ENCODE measurements at places on chromosomes 1 and 21.
A peak's percentile ranks its signal among the peaks of the same experiment; 100 is the strongest.

DNA sequence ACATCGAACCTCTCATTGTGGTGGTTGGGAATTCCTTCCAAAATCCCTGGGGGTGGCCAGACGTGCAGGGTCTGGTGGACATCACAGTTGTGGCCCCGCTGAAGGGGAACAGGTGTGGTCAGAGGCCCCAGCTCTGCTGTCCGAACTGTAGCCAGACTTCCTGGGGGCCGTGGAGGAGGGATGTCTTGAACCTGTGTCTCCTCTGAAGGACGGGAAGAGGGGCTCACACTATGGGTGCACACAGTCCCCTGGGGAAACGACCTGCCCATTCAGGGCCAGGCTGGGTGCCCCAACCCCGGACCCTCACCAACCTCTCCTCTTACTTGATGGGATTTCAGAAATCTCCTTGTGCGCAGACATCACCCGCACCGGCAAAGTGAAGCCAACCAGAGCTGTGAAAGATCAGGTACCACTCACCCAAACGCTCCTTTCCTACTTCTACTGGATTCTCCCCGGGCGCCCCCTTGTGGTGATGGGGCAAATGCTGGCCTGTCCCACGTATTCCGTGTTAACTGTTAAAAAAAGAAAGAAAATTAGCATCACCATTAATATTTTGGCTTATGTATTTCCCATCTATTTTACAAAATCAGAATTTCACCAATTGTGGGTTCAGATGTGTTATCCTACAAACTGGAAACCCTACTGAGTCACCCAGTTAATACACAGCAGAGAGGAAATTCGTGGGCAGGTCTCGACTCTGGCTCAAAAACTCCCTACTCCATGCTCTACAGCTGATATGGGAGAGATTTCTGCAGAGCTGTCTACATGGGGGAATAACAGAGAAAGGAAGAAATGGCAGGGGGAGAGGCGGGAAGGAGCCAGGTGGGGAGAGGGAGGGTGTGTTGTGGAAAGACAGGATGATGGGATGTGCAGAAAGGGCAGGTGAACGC is 28.1 kb downstream of the PADI4 start:
- H3K27me3 ChIP-seq: no peaks in the 10 kb centered on the region
- H3K27ac ChIP-seq: no peak overlapping the region
- no peak overlapping the region for H3K4me3 ChIP-seq
- H3K4me1 ChIP-seq: no peaks in the 10 kb centered on the region
- H3K36me3 ChIP-seq: no peaks in the 10 kb centered on the region

GRCh38 chr21:40678681-40679284 is 168.2 kb downstream of the DSCAM start:
- H3K4me3 ChIP-seq: no peak overlapping the region
- no peak overlapping the region for H3K27ac ChIP-seq
- H3K36me3 ChIP-seq: no peaks in the 10 kb centered on the region
- H3K27me3 ChIP-seq: no peaks in the 10 kb centered on the region
- DNase-seq: no peak

DNA sequence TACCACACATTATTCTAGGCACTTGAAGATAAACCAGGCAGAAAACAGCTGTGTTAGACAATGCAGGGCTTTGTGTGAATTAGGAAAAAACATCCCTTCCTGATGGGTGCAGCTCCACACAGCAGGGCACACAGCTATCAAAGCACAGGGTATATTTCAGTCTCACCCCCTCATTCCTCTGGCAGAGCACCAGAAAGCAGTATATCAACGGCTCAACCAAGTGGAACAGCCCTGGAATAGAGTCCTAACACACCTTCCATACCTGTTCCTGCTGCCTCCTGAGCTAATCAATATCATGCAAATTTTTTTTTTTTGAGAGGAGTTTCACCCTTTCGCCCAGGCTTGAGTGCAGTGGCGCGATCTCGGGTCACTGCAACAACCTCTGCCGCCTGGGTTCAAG is 32.1 kb downstream of the LYST start:
- no peak for DNase-seq
- no peak overlapping the region for H3K4me3 ChIP-seq
- H3K36me3 ChIP-seq: no peaks in the 10 kb centered on the region
- no peak overlapping the region for H3K27ac ChIP-seq
- no peaks in the 10 kb centered on the region for H3K27me3 ChIP-seq

GRCh38 chr1:245855846-245856730 is 651.0 kb downstream of the SMYD3 start:
- H3K27me3 ChIP-seq: no peaks in the 10 kb centered on the region
- no peaks in the 10 kb centered on the region for H3K36me3 ChIP-seq
- peak overlapping the region; percentile 93 for H3K27ac ChIP-seq
- peaks cover 52% of the 10 kb centered on the region for H3K4me1 ChIP-seq
- peak; percentile 44 for DNase-seq

GRCh38 chr1:27021354-27022031 is 8.8 kb upstream of the TENT5B start:
- H3K27me3 ChIP-seq: no peaks in the 10 kb centered on the region
- H3K36me3 ChIP-seq: no peaks in the 10 kb centered on the region
- H3K27ac ChIP-seq: no peak overlapping the region
- peak; percentile 44 for DNase-seq

Data from astrocyte (in vitro differentiated cells and primary cell).